ENCODE measurements at places on chromosomes 5 and 9.

- DNase-seq, result no peak
Observed at GRCh38 chr5:7705736-7706135, 145.2 kb downstream of the CFAP90 start.

- no peak for DNase-seq
Observed at GRCh38 chr9:78919701-78920100, 622.8 kb downstream of the PSAT1 start.

- no peak for DNase-seq
Observed at GRCh38 chr9:128913048-128913900, 7.5 kb upstream of the PHYHD1 start.

GRCh38 chr9:111271481-111272080, 58.4 kb downstream of the OR2K2 start:
- no peak for DNase-seq

DNA sequence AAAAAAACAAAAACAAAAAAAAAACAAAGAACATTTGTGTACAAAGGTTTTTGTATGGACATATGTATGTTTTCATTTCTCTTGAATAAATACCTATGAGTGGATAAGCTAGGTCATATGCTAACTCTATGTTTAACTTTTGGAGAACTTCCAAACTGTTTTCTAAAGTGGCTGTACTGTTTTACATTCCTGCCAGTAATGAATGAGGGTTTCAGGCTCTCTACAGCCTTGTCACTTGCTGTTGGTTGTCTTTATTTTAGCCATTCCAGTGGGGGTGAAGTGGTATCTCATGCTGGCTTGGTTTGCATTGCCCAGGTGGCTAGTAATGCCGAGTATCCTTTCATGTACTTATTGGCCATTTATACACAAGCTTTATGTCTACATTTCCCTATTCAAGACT, 9.1 kb upstream of the TRIO start:
- no peak for DNase-seq

- no peak for DNase-seq
Observed at GRCh38 chr9:11338130-11338529, 725.3 kb upstream of the PTPRD start.

DNA sequence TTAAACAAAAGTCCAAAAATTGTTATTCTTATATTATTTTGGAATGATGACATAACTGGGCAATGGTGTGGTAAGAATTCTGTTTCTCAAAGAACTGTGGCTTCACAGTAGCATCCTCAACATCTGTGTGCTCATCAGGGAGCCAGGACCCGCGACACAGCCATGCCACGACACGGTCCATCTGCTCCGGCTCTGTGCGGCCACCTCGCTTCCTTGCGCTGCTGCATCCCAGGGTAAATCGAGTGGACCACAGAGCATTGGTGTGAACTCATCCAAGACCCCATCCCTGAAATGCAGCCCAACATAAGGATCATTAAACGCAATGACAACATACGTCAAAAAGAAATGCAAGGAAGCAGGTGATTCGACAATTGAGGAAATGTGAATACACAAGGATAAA, 15.3 kb downstream of the WHRN start:
- DNase-seq, result no peak

- DNase-seq, result no peak
Observed at GRCh38 chr9:120654272-120654671, 60.0 kb downstream of the MEGF9 start.

DNA sequence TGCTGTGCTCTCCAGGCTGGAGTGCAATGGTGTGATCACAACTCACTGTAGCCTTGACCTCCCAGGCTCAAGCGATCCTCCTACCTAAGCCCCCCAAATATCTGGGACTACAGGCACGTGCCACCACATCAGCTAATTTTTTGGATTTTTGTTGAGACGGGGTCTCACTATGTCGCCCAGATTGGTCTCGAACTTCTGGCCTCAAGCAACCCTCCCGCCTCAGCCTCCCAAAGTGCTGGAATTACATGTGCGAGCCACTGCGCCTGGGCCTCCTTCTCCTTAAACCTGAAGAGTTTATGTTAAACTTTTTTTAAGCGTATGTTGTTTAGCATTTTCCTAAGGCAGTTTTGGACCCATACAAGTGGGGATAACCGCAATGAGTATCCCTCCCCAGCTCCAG, 30.8 kb upstream of the SUSD3 start:
- DNase-seq, result no peak

Data from T-helper 22 cell (primary cell).